Naive thymus-derived CD4-positive, alpha-beta T cell (primary cell): ENCODE measurements at places on chromosomes 7 and 10.
A peak's percentile ranks its signal among the peaks of the same experiment; 100 is the strongest.

DNA sequence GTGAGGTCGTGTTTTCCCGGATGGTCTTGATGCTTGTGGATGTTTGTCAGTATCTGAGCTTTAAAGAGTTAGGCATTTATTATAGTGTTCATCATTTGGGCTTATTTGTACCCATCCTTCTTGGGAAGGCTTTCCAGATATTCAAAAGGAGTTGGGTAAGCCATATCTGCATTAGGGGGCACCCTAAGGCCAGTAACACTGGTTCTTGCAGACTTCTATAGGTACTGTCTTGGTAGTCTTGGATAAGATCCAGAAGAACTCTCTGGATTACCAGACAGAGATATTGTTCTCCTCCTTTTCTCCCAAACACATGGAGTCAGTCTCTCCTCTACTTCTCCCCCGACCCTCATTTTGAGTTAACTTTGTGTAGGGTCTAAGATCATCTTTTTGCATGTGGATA is 92.8 kb downstream of the SDK1 start:
- no peak overlapping the region for H3K4me3 ChIP-seq
- no peaks in the 10 kb centered on the region for H3K4me1 ChIP-seq
- H3K36me3 ChIP-seq, result no peaks in the 10 kb centered on the region
- H3K27me3 ChIP-seq, result no peaks in the 10 kb centered on the region

GRCh38 chr7:8133188-8133848 is 128.6 kb downstream of the ICA1 start:
- peak overlapping the region; percentile 65 for H3K27ac ChIP-seq
- no peak overlapping the region for H3K4me3 ChIP-seq
- H3K4me1 ChIP-seq, result peaks cover 58% of the 10 kb centered on the region

DNA sequence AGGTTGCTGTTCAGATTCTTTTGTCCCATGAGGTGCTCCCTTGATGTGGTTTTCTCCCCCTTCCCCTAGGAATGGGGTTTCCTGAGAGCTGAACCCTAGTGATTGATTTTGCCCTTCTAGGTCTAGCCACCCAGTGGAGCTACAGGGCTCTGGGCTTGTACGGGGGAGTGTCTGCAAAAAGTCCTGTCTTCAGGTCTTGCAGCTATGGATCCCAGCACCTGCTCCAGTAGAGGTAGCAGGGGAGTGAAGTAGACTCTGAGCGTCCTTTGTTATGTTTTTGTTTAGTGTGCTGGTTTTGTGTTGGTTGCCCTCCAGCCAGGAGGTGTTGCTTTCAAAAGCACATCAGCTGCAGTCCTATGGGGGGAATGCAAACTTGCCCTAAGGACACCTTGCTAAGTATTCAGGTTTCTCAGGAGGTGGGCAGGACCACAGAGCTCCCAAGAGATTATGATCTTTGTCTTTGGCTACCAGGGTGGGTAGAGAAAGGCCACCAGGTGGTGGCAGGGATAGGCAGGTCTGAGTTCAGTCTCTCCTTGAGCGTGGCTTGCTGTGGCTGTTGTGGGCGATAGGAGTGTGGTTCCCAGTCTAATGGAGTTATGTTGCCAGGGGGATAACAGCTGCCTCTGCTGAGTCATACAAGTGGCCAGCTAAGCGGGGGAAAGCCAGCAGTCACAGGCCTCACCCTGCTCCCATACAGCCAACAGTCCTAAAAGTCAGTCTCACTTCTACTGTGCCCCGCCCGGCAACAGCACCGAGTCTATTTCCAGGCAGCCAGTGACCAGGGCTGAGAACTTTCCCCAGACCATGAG is 92.4 kb upstream of the JCAD start:
- no peaks in the 10 kb centered on the region for H3K4me1 ChIP-seq
- H3K4me3 ChIP-seq, result no peak overlapping the region
- no peaks in the 10 kb centered on the region for H3K27me3 ChIP-seq
- DNase-seq, result no peak
- H3K27ac ChIP-seq, result no peak overlapping the region

DNA sequence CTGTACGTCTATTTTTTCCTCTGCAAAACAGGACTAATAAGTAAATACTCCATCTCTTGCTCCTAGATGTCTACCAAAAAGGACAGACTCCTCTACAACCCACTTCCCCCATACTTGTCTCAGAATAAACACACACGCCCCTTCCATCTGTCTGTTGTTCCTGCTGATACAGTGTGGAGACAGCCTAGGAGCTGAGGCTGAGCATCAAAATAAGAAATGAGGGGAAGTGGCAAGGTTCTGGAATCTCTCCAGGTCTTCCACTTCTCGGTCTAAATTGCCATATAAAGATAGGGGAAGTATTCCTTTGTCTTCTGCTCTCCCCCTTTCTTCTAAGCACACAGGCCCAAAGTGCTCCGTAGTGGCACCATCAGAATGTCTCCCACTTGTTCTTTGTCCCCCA is 30.8 kb upstream of the VSIR start:
- H3K4me3 ChIP-seq, result no peak overlapping the region
- H3K27ac ChIP-seq, result no peak overlapping the region
- DNase-seq, result no peak
- no peaks in the 10 kb centered on the region for H3K36me3 ChIP-seq
- no peaks in the 10 kb centered on the region for H3K4me1 ChIP-seq
- no peaks in the 10 kb centered on the region for H3K27me3 ChIP-seq

DNA sequence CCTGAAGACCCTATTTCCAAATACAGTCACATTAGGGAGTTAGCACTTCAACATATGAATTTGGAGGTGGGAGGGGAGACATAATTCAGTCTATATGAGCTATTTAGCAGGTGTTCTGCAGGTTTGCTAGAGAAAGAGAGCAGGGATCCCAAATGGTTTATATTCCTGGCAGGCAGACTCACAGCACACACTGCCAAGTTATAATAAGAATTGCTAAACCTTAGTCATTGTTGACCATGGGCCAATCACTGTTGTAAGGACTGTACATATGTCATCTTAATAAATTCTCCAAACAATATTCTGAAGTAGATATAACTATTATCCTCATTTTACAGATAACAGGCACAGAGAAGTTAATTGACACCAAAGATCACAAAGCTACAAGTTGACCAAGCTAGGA is 1.5 kb upstream of the CCDC3 start:
- H3K27ac ChIP-seq, result no peak overlapping the region
- peaks cover 4% of the 10 kb centered on the region for H3K27me3 ChIP-seq
- H3K36me3 ChIP-seq, result no peaks in the 10 kb centered on the region
- H3K4me1 ChIP-seq, result no peaks in the 10 kb centered on the region
